ENCODE measurements at places on chromosomes 5 and 9.

- DNase-seq, result no peak
Observed at GRCh38 chr5:124419531-124419930, 326.9 kb downstream of the ZNF608 start.

- DNase-seq, result no peak
Observed at GRCh38 chr9:99635032-99635431, 186.7 kb upstream of the NR4A3 start.

- DNase-seq, result no peak
Observed at GRCh38 chr9:84557751-84558150, 111.8 kb upstream of the NTRK2 start.

GRCh38 chr9:37788332-37788731 lies 3.5 kb upstream of the EXOSC3 start:
- DNase-seq, result no peak

DNA sequence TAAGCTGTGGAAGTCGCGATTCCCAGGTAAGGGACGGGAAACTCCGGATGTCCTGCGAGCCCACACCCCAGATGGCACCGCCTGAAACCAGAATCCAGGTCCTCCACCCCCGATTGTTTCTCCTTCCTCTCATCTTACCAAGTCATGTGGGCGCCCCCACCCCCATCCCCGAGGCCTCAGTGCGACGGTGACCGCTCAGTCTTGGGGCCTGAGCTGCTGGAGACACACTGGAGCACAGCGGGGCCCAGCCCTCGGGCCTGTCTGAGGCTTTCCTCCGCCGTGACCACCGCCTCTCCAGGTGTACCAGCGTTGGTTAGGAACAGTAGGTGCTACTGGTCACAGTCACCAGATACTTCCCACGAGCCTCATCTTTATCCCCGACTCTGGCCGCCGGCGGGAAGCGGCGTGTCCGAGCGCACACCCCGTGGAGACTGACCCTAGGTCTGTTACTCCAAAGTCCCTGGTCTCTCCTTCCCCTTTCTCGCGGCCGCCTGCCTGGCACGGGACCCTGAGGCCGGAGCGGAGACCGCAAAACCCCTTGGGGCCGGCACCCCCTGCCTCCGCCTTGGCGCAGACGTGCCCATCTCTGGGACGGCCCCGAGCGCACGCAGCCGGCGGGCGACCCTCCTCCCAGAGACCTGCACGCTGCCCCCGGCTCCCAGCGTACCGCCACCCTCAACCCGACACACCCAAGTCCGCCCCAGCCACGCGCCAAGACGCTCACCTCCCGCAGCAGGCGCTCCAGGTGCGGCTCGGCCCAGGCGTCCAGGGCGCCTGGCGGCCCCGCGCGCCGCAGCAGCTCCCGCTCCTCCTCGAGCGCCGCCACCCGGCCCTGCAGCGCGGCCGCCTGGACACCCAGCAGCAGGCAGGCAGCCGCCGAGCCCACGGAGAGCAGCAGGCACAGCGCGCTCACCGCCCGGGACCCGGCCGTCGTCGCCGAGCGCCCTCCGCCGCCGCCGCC lies 733 bp downstream of the COL23A1 start:
- DNase-seq, result no peak

GRCh38 chr5:67669916-67670315 lies 473.3 kb upstream of the CD180 start:
- DNase-seq, result no peak

GRCh38 chr5:150402901-150403342 lies 9.8 kb downstream of the CD74 start:
- DNase-seq, result no peak

GRCh38 chr5:156920861-156921431 lies 42.1 kb downstream of the TIMD4 start:
- no peak for DNase-seq

DNA sequence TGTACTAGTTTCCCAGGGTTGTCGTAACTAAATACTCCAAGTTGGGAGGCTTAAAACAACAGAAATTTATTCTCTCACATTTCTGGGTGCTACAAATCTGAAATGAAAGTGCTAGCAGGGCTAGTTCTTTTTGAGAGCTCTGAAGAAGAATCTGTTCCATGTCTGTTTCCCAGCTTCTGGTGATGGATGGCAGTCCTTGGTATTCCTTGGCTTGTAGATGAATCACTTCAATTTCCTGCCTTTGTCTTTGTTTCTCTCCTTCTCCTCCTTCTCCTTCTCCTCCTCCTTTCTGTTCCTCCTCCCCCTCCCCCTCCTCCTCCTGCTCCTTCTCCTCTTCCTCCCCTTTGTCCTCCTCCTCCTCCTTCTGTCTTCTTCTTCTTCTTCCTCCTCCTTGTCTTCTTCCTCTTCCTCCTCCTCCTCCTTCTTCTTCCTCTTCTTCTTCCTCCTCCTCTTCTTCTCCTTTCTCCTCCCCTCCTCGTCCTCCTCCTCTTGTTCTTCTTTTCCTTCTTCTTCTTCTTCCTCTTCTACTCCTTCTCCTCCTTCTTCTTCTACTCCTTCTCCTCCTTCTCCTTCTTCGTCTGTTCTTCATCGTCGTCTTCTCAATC lies 104.7 kb upstream of the ANKRD55 start:
- no peak for DNase-seq

- no peak for DNase-seq
Observed at GRCh38 chr9:77885104-77885672, 146.4 kb downstream of the GNAQ start.

DNA sequence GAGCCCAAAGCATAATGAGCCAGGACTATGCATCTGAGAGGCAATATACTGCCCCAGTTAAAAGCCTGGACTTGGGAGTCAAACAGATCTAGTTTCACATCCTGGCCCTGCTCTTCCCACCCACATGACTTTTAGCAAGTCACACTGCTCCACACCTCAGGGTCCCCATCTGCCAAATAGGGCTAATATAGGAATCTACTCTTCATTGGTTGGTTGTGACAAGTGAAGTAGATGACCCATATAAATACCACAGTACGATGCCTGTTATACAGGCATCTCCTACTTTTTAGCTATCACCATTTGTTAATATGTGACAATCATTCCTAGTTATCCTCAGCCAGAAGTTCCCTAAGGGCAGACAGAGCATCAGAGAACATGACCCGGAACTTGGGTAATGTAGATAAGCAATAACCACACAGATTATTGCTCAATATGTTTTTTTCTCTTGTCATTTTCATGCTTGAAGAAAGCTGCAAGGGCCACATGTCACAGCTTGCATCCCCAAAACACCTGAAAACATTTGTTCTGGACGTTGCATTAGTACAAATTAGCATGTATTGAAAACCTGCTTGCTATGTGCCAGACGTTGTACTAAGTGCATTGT lies 20.4 kb downstream of the ADAM19 start:
- no peak for DNase-seq

DNA sequence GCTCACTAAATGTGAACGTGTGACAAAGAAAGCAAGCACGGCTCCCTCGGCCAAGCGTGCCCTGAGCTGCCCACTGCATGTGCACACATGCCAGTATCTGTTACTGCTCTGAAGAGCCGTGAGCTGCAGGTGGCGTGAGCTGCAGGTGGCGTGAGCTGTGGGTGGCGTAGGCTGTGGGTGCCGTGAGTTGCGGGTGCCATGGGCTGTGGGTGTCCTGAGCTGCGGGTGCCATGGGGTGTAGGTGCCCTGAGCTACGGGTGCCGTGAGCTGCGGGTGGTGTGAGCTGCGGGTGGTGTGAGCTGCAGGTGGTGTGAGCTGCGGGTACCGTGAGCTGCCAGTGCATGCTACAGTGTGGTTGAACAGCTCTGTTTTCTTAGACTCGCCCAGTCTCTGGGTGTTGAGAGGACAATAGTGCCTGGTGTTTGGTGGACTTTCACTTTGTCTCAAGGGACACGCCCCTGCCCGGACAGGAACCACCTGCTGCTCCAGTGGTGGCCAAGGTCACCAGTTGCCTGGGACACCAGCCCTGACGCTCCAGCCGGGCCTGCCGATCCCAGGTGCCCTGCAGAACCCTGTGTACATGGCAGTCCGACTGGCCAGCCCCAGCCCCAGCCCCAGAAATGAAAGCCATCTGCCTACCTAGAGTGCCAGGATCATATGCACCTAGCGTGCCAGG lies 6.7 kb downstream of the CCDC187 start:
- DNase-seq, result no peak

All from activated CD8-positive, alpha-beta memory T cell treated with anti-CD3 and anti-CD28 coated beads, Interleukin-2, amount 50 U/mL, for 4 hours (primary cell).